Spinal cord (tissue), 10 donors: ENCODE measurements at places on chromosomes 13 and 19. TPM values are rescaled to one million over a fixed set of nuclear protein-coding genes. Genes with fewer than 3 reads are reported as not detected.

DNA sequence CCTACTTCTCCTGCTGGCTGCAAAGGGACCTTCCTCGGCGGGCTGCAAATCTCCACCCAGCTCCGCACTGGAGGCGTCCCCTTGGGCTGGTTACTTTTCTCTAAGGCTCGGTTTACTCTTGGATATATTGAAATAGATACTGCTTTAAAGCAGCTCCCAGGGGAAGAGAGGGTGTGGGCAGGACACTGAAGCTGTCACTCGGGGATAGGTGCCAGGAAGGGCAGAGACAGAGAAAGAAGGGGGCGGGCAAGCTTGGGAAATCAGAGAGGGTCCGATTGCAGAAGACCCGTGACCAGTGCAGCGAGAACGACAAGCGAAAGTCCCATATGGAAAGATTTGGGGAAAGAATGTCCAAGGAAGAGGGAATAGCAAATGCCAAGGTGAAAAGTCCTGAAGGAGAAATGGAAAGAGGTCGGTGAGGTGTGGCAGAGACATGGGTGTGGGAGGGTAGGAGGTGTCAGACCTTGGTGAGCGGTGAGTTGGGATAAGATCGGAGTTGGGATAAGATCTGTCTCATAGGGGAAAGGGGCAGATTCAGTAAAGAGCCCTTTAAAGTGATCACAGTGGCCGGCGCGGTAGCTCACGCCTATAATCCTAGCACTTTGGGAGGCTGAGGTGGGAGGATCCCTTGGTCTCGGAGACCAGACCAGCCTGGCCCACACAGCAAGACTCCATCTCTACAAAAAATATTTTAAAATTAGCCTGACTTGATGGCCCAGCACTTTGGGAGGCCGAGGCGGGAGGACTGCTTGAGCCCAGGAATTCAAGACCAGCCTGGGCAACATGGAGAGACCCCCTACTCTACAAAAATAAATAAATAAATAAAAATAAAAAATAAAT, 618 bp downstream of the THSD8 start:
- no peak for DNase-seq

DNA sequence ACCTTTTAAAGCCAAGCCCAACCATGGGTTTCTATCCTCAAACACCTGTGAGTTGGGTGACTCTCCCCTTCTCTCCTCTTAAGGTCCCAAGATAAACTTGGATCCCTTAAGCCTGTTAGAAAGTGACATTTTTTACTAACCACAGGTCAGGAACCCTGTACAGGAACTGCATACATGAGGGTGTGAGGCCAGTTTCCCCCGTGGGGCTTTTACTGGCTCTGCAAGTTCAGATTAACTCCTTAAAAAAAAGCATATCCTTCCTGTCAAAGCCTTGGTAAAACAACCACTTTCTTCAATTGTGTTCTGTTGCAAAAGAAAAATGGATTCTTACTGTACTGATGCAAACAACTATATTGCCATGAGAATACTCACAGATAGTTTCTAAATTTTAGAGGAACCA, 2638.7 kb upstream of the PCDH20 start:
- DNase-seq, result no peak

DNA sequence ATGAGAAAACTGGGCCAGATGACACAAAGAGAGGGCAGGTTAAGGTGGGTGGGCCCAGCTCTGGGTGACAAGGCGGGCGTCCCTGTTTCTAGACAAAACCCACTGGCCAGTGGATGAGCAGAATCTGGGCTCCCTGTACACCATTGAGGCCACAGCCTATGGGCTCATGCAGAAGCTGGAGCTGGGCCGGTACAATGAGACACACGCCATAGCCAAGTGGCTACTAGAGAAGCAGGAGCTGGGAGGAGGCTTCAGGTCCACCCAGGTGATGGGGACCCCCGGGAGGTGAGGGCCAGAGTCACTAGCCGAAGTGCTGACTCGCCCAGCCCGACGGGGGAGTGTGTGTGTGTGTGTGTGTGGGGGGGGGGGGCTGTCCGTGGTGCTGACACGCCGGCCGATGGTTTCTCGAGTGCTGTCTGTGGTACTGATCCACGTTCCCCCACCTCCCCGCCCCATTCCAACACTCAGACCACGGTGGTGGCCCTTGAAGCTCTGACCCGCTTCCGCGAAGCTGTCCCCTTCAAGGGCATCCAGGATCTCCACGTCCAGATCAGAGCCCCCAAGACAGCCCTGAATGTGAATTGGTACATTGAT, 24.3 kb upstream of the SHFL start:
- DNase-seq, result no peak

- DNase-seq, result no peak
Measured at GRCh38 chr13:25673711-25674110, 301.9 kb downstream of the ATP8A2 start.

DNA sequence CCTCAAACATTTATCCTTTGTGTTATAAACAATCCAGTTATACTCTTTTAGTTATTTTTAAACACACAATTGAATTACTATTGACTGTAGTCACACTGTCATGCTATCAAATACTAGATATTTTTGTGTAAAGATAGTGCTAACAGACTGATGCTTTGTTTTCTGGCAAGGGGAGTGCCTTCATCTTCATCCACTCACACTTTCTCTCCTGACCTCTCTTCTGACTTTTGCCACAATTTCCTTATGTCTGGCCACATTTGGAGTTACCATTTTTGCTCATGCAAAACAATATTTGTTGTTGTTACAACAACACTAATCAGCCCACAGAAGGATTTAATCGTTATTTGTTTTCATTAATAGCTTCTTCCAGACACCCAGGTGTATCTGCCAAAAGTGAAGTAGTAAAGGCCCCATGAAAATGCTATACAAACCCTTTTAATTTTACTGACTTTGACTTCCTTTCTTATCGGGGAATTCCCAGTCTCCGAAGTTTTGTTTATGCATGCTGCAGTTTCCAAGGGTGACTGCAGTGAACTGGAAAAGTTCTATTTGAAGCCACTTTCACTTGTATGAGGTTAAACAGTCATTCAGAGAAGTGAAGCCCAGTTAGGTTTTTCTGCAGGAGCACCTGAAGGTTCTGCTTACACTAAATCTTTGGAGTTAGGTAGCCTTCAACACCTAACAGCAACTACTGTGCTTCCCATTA, 66.1 kb upstream of the FRY start:
- no peak for DNase-seq

- no peak for DNase-seq
Measured at GRCh38 chr19:30807278-30807677, 435.1 kb downstream of the ZNF536 start.

GRCh38 chr13:31018511-31018910, 86.1 kb downstream of the TEX26 start:
- DNase-seq, result no peak

- no peak for DNase-seq
Measured at GRCh38 chr13:46655377-46656180, 102.6 kb downstream of the LRCH1 start.

GRCh38 chr13:51957377-51958216, 53.7 kb downstream of the ATP7B start:
- DNase-seq, result no peak

- no peak for DNase-seq
Measured at GRCh38 chr19:3839941-3840340, 28.9 kb downstream of the ZFR2 start.

DNA sequence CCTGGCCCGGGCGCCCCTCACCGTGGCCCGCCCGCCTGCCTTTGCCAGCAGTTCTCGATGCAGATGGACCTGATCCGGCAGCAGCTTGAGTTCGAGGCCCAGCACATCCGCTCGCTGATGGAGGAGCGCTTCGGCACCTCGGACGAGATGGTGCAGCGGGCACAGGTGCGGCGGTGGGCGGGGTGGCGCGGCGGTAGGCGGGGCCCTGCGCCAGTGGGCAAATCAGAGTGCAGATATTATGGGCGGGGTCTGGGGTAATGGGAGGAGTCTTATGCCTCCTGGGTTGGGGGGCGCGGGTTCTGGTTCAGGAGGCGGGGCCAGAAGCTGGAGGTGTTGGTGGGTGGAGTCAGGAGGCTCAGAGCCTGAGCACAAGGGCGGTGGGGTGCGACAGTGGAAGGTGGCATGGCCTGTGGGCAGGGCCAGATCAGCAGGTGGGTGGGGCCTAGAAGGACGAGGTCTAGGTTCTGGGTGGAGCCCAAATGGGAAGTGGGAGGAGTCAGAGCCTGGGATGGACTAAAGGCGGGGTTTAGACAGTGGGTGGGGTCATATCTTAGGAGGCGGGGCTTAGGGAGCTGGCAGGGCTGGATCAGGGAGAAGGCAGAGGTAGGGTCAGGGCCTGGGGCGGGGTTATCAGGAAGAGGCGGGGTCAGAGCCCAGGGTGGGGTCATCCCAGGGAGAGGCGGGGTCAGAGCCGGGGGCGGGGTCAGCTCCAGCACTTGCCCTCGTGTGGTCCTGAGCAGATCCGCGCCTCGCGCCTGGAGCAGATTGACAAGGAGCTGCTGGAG, 5.6 kb downstream of the APC2 start:
- DNase-seq, result no peak

GRCh38 chr19:937259-937694, 11.4 kb downstream of the ARID3A start:
- no peak for DNase-seq

- DNase-seq, result no peak
Measured at GRCh38 chr13:75426421-75426820, 55.5 kb downstream of the TBC1D4 start.

- DNase-seq, result no peak
Measured at GRCh38 chr19:16682539-16682938, 21.6 kb downstream of the TMEM38A start.

DNA sequence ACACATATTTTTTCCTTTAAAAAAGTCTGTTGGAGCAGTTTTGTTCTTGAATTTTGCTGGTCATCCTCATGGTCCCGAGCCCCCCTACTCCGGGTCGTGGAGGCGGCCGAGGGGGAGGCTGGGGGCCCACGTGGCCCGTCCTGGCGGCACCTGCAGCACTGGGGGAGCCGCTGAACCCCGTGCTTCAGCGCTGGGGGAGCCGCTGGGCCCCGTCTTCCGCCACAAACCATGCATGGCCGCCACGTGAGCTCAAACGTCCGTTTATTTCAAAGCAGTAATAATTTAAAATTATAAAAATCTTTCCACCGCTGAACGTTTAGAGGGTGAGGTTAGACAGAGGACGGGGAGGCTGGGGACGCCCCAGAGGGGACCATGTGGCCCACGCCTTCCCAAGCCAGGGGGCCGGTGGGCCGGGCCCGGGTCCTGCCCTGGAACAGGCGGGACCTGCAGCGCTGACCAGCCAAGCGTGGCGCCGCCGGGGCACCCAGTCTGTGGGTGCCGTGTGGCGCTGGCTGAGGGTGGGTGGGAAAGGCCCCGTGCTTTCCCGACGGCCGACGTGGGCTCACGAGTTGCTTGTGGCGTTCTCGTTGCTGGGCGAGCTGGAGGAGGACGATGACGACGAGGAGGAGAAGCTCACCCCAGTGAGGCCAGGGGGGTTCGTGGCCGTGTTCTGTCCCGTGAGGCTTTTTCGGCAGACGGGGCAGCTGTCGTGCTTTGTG, 8.0 kb downstream of the FGF22 start:
- no peak for DNase-seq

FOXA3 gene
- not detected for total RNA-seq

DEDD2 gene
- total RNA-seq, result 21.5 TPM

HIPK4 gene
- total RNA-seq, result 0.10 TPM

KLK1 gene
- total RNA-seq, result 1.3 TPM
